ENCODE measurements at places on chromosomes 7 and 10.
A peak's percentile ranks its signal among the peaks of the same experiment; 100 is the strongest.

- no peak for DNase-seq
Observed at GRCh38 chr7:47783456-47784223, 164.6 kb downstream of the PKD1L1 start.

DNA sequence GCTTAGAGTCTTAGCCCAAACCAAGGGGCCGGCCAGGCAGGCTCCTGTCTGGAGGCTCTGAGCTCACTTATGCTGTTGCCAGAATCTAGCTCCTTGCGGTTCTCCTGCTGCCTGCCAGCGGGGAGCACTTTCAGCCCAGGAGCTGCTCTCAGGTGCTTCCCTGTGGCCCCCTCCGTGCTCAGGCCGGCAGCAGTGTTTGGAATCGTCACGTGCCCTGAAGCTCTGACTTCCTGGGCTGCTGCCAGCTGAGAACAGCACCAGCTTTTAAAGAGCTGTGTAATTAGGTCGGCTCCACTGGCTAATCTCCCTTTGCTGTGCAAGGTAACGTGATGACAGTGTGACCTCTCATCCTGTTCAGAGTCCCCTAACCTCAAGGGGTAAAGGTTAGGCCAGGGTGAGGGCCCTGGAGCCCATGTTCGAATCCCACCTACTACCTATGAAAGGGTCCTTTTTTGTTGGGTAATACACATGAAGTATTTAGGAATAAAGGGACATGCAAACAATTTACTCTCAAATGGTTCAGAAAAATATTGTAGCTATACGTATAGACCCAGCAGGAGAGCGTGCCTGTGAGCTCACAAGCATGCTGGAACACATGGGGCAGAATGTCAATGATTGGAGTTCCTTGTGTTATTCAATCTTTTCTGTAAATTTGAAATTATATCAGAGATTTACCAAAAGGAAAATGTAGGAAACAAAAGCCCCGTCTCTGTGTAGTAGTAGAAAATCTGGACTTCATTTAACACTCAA is 16.6 kb downstream of the ZNF862 start:
- DNase-seq: peak; percentile 64

DNA sequence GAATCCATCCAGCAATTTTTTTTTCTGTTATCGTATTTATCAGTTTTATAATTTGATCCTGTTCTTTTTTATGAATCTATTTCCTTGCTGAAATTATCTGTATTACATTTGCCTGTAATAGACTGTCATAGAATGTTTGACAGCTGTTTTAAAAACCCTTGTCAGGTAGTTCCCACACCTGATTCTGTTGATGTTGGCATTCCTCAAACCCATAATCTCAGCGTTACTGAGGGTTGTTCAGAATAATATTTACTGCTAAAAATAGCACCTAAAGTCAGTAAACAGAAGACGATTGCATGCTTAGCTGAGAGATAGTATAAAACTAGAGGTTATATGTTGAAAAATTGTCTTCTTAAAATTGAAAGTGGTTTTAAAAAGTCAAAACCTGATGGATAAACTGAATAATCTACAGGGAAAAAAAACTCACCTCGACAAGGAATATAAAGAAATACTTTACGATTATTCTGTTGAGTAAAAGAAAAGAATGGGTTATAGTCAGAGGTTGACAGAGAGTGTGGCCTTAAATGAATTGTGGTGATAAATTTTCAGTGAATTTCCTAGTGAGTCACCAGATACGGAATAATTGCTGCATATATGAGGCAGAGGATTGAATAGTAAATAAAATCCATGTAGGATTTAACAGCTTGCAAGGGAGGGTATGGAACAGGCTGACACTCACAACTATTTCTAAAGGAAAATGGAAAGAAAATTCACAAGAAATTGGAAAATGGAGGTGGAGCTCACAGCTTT is 824.1 kb upstream of the IGFBP3 start:
- DNase-seq: no peak

DNA sequence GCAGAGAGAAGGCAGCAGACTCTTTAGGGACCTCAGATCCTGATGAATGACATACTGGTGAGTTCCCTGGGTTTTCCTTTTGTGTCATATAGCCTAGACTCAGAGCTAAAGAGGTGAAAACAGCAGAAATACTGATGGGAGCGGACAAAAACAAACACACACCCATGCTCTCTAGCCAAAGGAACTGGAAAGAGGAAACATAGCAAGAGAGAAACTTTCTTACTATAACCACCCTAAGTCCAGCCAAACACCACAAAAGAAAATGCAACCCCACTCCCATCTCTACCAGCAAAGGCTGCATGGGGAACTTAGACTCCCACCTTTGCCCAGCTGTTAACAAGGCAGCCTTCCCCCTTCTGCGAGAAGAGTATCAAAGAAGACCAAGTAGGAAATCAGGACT is 16.3 kb downstream of the GSAP start:
- no peak for DNase-seq

DNA sequence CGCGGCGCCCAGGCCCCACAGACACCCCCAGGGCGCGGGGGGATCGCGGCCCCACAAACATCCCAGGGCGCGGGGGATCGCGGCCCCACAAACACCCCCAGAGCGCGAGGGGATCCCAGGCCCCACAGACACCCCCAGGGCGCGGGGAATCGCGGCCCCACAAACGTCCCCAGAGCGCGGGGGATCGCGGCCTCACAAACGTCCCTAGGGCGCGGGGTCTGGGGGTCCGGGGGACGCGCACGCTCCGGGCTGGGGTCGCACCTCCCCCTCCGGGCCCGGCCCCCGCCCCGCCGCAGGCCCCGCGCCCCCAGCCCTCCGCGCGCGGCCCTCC is 382 bp downstream of the DIP2C start:
- DNase-seq: no peak

- peak; percentile 10 for DNase-seq
Observed at GRCh38 chr10:1109795-1110673, 53.8 kb downstream of the WDR37 start.

- DNase-seq: no peak
Observed at GRCh38 chr7:40276061-40276460, 141.3 kb downstream of the SUGCT start.

- no peak for DNase-seq
Observed at GRCh38 chr7:47893721-47894365, 54.4 kb downstream of the PKD1L1 start.

DNA sequence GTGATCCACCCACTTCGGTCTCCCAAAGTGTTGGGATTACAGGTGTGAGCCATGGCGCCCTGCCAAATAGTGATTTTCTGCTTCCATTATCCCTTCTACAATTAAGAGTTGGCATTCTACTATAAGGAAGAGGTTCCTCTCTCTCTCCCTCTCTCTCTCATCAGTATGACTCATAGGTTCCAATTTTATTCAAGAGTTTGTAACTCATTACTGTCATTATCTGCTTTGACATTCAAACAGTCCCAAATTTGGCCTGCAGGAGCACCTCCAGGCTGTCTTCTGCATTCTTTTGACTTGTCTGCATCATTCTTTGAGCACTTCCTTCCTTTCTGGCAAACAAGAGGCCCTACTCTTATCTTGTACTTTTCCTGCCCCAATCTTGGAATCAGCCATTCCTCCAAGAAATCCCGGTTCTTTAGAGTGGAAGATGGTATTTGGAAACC is 33.2 kb upstream of the CALU start:
- no peak for DNase-seq

Data from sciatic nerve (tissue), 2 donors.